ENCODE measurements at places on chromosomes 7 and 10. TPM values are rescaled to one million over a fixed set of nuclear protein-coding genes. Genes with fewer than 3 reads are reported as not detected.

- H3K36me3 ChIP-seq = no peaks in the 10 kb centered on the region
- peaks cover 42% of the 10 kb centered on the region for H3K4me1 ChIP-seq
- no peak overlapping the region for H3K4me3 ChIP-seq
- no peak for DNase-seq
- no peak overlapping the region for H3K27ac ChIP-seq
Observed at GRCh38 chr7:115559877-115560276, 470.7 kb downstream of the TFEC start.

DNA sequence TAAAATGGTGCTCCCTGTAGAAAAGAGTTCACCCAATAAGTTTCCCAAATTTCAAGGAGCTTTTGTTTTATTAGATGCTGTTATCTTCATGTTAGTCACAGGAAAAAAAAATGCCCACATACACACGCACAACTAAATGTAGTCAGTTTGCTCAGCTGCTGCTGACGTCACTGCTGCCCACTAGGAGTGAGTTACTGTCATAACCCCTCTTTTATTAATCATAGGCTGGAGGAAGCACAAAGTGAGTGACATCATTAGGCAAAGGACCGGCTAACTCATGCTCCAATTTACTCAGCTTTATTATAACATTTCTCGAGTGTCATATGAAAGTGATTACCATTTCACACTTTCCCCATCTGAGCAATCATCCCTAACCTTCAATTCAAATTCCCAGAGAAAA lies 6.7 kb upstream of the INHBA start:
- peak; percentile 99 for DNase-seq
- no peaks in the 10 kb centered on the region for H3K27me3 ChIP-seq

DNA sequence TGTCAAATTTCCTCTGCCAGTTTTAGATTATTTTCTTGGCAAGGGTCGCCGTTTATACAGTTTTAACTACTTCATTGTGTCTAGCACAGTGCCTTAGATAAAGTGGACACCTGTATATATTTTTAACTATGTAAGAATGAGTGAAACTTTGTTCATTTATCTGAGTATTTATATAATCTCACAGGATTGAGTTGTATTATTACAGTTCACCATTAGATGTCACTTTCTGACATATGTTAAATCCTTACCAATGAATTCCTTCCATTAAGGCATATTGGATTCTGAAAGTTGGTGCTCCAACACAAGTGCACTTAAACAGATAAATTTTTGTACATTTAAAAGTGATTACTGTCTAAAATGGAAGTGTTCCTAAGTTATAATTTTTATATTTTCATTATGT lies 43.0 kb downstream of the ZMYND11 start:
- no peaks in the 10 kb centered on the region for H3K36me3 ChIP-seq
- no peaks in the 10 kb centered on the region for H3K27me3 ChIP-seq
- DNase-seq = peak; percentile 65
- no peak overlapping the region for H3K27ac ChIP-seq
- no peak overlapping the region for H3K4me3 ChIP-seq
- H3K4me1 ChIP-seq = no peaks in the 10 kb centered on the region

HOXA10 gene
- total RNA-seq = 27.4 TPM

HOXA11 gene
- 8.3 TPM for total RNA-seq

IGFBP1 gene
- total RNA-seq = 1.3 TPM
